ENCODE measurements at places on chromosomes 2 and 18.
A peak's percentile ranks its signal among the peaks of the same experiment; 100 is the strongest.

DNA sequence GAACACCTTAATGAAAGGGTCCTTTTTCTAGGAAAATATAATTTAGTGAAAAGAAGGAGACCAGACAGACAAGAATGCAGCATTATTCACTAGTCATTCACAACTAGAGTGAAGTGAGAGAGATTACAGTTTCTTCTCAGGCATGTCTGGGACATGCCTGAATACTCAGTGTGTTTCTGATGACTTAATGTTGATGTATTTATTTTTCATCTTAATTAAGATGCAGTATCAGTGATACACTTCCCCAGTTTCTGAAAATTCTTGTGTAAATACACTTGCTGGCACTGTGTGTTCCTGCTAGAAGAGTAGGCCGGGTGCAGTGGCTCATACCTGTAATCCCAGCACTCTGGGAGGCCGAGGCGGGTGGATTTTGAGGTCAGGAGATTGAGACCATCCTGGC, 143.6 kb downstream of the MYO3B start:
- DNase-seq = no peak

DNA sequence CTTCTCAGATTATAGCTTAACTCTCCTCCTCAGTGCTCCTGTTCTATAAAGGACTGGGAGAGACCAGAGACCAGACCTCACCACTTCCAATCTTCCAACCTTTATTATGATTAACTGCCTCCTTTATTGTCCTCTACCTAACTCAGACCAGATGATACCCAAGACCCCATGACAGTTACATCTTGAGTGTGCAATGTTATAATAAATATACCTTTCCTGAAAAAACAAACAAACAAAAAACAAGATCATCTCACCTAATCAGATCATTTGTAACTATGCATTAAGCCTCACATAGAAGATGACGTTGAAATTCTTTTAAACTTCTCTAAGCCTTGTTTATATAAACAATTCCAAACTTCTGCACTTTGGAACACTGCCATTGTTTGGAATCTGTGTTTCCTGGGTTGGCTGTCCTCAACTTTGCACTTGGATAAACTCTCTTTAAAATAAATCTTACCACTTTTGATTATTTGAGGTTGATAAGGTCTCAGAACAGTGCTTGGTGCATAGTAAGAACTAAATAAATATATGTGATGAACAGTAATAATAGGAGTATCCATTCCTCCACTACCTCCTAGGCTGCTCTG, 342.7 kb downstream of the TDRD15 start:
- no peak for DNase-seq

- DNase-seq = no peak
Observed at GRCh38 chr2:203987959-203988358, 51.4 kb downstream of the ICOS start.

GRCh38 chr2:209351636-209352035, 72.2 kb upstream of the MAP2 start:
- no peak for DNase-seq

DNA sequence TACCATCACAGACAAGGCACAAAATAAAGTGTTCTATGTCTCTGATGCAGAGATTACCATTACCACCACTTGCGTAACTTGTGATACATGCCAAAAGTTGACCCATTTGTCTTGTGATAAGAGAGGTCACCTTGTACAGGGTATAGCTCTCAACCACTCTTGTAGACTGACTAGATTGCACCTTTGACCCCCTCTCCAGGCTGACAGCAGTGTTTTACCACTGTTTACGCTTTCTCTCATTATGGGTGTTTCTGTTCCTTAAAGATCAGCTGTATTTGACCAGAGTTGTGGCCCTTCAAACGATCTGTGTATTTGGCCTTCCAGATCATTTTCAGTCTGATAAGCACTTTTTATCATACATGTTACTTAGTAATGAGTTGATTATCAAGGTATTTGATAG, 215.7 kb upstream of the HNMT start:
- no peak for DNase-seq

- peak; percentile 1 for DNase-seq
Observed at GRCh38 chr2:208674919-208675318, 268.3 kb downstream of the PTH2R start.

DNA sequence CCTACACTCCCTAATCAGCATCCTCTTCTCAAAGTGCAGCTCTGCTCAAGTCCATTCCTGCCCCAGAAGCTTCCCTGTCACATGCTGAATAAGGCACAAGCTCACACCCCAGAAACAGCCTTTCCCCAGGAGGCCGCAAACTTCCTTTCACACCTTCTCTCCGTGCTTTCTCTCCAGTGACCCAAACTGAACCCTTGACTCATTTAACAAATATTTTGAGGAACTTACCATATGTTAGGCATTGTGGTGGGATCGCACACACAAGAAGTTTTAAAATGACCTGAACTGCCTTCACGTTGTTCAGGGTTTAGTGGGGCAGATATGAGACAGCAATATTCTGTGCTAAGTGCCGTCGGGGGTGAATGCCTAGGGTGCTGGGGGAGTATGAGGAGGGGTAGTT, 161.3 kb downstream of the INSIG2 start:
- no peak for DNase-seq

GRCh38 chr18:71471963-71472725, 1072.0 kb downstream of the CBLN2 start:
- DNase-seq = no peak

- DNase-seq = no peak
Observed at GRCh38 chr2:6924924-6925409, 7.8 kb downstream of the RNF144A start.

GRCh38 chr2:8258406-8258805, 423.4 kb upstream of the ID2 start:
- no peak for DNase-seq
